ENCODE measurements at places on chromosomes 6 and 20.

DNA sequence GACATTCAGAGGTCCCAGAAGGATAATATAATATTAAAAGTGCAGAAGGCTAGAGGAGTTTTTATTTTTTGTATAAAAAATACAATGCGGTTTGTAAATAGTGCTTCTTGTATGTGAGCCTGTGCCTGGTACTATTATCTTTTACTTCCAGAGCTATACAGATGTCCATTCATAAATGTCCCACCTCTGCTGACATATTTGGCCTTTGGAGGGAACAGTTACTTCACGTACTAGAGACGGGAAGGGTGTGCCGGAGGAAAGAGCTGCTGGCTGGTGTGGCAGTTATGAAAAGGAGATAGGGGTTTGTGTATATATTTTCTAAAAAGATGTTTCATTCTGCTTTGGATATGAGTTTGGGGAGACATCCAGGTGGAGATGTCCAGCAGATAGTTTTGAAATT, 8.8 kb downstream of the CD109 start:
- no peak for DNase-seq

DNA sequence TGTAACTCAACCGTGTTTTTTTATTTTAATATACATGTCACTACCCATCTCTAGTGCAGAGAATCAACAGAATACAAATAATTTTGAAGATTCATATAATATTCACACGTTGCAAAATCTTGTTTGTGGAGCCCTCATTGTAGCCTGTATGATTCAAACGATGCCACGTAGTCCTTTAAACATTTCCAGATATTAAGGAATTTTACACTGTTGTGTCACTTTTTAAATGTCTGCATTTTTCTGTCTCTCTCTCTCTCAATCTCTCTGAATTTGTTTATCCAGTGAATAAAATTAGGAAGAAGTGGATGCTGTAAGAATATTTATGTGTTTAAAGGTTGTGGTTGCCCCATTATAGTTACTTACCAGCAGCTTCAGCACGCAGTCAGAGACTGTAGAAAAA, 262.0 kb downstream of the PAX1 start:
- no peak for DNase-seq

- no peak for DNase-seq
Measured at GRCh38 chr6:11542863-11543262, 5.3 kb downstream of the TMEM170B start.

- no peak for DNase-seq
Measured at GRCh38 chr6:10441004-10441654, 26.3 kb upstream of the TFAP2A start.

DNA sequence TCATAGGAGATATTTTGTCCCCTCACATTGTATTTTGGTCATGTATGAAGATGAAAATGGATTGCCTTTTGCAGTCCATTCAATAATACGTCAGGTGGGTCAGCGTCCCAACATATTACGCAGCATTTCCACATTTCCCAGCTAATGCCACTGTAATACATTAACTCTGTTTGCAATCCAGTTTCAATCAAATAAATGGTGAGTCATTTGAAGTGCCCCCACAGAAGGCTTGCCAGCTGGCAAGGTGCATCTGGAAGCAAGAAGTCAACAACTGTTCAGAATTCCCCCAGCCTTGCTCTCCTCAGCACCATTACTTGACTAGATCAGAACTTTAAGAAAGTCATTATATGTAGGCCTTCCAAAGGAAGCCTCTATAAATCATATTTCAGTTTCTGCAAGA, 50.4 kb downstream of the PHACTR1 start:
- DNase-seq, result no peak

GRCh38 chr6:166584853-166585429, 1.5 kb downstream of the RAMACL start:
- no peak for DNase-seq

GRCh38 chr6:150934380-150934779, 68.9 kb downstream of the MTHFD1L start:
- no peak for DNase-seq

GRCh38 chr6:168264593-168265335, 54.8 kb downstream of the DACT2 start:
- no peak for DNase-seq

GRCh38 chr6:26156850-26157250, 69.6 kb downstream of the HFE start:
- DNase-seq, result peak; percentile 57

DNA sequence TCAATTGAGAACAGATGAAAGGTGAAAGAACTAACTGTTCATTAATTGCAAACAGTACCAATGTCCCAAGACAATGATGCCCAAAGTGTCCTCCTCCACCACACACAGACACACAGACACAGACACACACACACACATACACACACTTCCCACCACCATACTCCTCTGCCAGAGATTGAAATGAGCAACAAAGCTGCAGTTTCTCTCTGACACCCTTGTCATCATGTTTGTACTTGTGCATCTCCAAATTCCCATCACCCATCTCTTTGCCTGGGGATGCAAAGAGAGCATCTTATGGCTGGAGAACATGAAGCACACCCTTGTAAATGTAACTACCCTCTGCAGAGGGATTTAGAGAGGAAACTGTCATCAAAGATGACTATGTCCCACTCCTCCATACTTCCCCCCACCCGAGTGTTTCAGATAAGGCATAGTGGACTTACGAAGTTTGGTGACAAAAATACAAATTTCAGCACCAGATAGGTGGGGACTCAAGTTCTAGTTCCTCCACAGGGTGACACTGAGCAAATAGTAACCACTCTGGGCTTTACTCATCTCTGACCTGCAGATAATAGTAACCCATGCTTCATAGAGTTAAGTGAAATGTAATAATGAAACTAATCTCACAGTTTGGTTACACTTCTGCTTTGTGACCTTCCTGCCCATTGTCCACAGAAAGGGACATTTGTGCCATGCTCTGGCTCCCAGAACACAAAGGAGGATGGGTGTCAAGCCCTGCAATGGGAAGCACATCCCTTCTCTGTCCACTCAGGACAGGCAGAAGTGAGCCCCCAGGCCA, 8.7 kb downstream of the MAFB start:
- DNase-seq, result no peak

All from neural crest cell (in vitro differentiated cells).